ENCODE measurements at places on chromosomes 7 and 10. TPM values are rescaled to one million over a fixed set of nuclear protein-coding genes. Genes with fewer than 3 reads are reported as not detected.

Gene STAG3
- total RNA-seq: 0.59 TPM

Gene SPDYE16
- total RNA-seq: 0.36 TPM

Gene GPR85
- total RNA-seq: 7.2 TPM

Gene MUC12
- 0.59 TPM for total RNA-seq

Gene CPXM2
- total RNA-seq: 0.36 TPM

Gene MDFIC
- 81.3 TPM for total RNA-seq

Gene BMPR1A
- total RNA-seq: 71.7 TPM

Gene SCART1
- total RNA-seq: 5.6 TPM

Gene GNG11
- total RNA-seq: 8.8 TPM

Gene TSPAN12
- total RNA-seq: 1.8 TPM

Gene GRM8
- total RNA-seq: not detected

Gene THNSL1
- total RNA-seq: 3.2 TPM

Gene AKR1C4
- total RNA-seq: not detected

Gene NPY
- not detected for total RNA-seq

Gene CCDC172
- not detected for total RNA-seq

Gene AKR1E2
- 17.7 TPM for total RNA-seq

Gene PNLIPRP1
- total RNA-seq: not detected

Gene CRYGN
- total RNA-seq: 0.59 TPM

Gene ZNF212
- total RNA-seq: 9.0 TPM

Gene KRIT1
- 47.8 TPM for total RNA-seq

Gene MOGAT3
- total RNA-seq: not detected

Gene MMP21
- total RNA-seq: not detected

Gene NKX2-3
- total RNA-seq: not detected

Gene FAM25C
- not detected for total RNA-seq

Gene PARD3
- 69.2 TPM for total RNA-seq

Gene FAS
- 62.5 TPM for total RNA-seq

Gene EFCAB10
- not detected for total RNA-seq
